ENCODE measurements at places on chromosomes 1 and 21.

DNA sequence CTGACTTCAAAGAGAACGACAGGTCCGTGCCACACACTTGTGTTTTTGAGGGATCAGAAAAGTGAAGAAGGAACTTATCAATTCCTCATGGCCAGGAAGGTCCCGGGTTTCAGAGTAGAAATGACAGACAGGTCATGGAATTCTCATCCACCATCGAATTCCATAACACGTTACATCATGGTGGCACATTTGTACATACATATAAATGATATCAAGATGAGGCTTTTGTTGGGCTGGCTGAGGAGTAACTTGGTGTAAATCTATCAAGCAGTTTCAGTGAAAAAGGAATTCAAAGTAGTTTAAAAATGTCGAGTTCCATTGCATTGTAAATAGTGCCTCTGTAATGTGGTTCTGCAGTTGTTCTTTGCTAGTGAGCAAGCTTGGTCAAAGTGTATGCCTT, 22.9 kb upstream of the GNPAT start:
- no peak for DNase-seq

- DNase-seq, result no peak
Measured at GRCh38 chr1:159915571-159916241, 9.6 kb downstream of the TAGLN2 start.

DNA sequence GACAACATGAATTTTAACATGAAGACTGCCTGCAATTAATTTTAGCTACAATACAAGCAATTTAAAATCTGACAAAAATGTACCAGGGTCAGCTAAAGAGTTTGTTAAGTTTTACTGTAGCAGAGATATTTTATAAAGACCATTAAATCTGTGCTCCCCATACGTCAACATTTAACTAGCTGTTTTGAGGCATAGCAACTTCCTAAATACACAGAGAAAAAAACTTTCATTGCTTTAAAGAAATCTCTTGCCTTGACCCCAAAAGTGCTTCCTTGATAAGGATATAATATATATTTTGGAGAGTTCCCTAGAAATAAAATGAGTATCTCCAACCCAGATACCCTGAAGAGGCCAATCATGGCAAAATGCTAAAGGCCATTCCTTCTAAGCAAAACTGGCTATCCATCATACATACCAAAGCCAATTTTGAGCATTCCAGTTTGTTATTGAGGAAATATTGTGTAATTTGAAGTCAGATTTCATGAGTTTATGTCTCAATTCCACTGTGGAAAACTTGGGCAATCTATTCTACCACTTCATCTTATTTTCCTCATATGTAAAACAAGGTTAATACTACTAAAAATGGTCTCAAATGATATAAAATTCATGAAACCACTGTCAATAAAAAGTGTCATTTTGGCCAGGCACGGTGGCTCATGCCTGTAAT, 19.1 kb downstream of the ASPM start:
- no peak for DNase-seq

DNA sequence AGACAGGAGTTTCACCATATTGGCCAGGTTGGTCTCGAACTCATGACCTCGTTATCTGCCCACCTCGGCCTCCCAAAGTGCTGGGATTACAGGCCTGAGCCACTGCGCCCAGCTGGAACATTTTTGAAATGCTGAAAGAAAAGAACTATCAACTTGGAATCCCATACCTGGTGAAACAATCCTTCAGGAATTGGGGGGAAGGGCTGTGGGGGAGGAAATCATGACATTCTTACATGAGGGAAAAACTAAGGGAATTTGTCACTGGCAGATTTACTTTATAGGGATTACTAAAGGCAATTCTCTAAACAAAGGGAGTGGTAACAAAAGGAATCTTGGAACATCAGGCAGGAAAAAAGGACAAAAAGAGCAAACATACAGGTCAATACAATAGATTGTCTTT, 25.8 kb downstream of the NDUFS5 start:
- no peak for DNase-seq

DNA sequence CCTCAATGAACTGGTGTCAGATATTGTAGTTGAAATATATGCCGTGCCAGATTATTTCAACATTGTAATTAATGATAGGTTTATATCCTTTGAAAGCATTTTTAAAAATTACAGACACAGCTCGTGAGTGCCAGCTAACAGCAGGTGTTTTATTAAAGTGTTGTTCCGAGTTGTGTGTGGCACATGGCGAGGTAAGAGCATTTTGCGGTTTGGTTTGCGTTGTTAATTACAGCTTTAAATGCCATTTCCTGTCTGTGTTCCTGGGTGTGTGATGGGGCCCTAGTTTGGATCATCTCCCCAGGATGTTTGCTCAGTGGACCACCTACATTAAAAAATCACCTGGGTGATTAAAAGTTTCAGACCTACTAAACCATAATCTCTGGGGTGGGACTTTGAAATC, 97.4 kb downstream of the PRDM2 start:
- no peak for DNase-seq

- DNase-seq, result no peak
Measured at GRCh38 chr1:151372058-151372934, at the start of gene SELENBP1. Gene SELENBP1, minus strand, starts transcription at chr1:151372705. Its CDS starts 64 bp downstream, at chr1:151372641.

DNA sequence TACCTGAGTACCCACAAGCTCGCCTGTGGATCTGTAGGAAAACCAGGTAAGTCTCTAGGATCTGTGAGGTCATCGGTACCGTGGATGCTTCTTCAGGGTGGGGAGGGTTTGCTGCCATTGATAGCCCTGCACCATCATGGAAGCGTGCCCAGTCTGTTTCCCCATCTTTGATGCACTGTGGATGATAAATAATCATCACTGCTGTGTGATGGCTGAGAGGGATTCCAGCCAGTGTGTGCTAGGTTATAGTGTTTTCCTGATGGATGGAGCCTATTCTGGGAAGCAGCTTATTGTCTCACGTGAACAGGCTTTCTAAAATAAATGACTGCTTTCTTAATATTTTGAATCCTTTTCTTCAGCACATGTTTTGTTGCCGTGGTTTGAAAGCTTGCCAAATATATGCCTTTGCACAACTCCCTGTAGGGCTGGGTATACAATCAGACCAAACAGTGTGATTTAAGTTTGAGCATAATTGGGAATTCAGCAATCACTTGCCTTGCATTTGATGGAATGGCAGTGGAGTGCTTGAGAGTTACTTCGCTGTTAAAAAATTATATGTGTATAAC, 113.8 kb downstream of the CAMTA1 start:
- DNase-seq, result no peak

- DNase-seq, result no peak
Measured at GRCh38 chr1:89363638-89364536, at the start of gene GBP6. Gene GBP6, plus strand, starts transcription at chr1:89364059. Its CDS starts 4,493 bp downstream, at chr1:89368552.

DNA sequence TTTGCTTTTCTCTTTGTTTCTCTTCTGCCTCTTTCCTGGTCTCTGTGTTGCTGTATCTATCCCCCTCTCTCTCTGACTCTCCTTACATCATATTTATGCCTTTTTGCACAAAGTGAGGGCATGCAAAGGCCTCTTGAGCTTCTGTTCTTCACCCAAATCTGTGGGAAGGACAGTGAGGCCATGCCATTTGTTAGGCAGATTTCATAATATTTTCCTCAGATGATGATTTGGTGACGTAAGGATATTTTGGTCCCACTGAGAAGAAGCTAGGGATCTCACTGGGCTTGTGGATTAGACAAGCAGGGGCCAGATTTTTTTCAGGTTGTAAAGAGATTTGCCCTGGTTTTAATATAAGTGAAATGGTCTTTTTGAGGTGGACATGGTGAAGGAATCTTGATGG, 249.4 kb upstream of the USP24 start:
- no peak for DNase-seq

GRCh38 chr1:192539297-192540092, 36.1 kb upstream of the RGS1 start:
- peak; percentile 22 for DNase-seq

DNA sequence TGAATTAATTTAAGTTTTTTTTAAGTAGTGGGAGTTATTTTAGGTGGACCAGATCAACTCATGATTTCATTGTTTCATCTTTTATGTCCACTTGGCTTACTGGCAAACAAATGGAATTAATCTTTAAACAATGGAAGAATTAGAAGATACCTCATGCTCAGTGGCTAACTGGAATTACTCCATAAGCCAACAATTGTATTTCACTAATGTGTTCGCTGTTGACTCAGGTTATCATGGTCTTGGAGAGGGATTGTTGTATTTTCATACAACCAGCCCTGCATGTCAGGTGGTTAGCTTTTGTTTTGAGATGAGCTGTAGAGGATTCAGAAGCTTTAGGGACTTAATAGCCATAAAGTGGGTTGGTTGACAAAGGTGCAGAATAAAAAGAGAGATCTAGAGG, 57.2 kb upstream of the HMCN1 start:
- DNase-seq, result no peak

DNA sequence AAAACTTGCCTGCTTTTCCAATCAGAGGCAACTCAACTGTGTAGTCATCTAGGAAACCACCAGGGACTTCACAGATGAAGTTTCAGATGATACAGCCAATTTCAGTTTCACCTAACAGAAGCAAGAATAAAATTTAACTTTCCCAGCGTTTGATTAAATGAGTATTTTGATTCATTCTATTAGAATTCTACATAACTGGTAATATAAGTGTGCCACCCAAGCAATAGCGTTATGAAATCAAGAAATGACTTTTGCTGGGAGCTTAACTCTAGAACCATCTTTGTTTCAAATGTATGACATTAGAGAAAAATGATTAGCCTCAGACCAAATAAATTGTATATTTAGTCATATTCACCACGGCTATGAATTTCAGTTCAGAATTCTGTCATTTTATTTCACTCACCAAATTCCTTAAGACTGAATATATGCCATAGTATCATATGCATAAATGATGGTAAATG, 239.3 kb downstream of the NRIP1 start:
- no peak for DNase-seq

GRCh38 chr1:151577173-151577572, 34.7 kb upstream of the SNX27 start:
- DNase-seq, result no peak

- no peak for DNase-seq
Measured at GRCh38 chr1:30506291-30507015, 216.9 kb downstream of the MATN1 start.

Data from naive thymus-derived CD4-positive, alpha-beta T cell (primary cell).